ENCODE measurements at places on chromosomes 13 and 19.

DNA sequence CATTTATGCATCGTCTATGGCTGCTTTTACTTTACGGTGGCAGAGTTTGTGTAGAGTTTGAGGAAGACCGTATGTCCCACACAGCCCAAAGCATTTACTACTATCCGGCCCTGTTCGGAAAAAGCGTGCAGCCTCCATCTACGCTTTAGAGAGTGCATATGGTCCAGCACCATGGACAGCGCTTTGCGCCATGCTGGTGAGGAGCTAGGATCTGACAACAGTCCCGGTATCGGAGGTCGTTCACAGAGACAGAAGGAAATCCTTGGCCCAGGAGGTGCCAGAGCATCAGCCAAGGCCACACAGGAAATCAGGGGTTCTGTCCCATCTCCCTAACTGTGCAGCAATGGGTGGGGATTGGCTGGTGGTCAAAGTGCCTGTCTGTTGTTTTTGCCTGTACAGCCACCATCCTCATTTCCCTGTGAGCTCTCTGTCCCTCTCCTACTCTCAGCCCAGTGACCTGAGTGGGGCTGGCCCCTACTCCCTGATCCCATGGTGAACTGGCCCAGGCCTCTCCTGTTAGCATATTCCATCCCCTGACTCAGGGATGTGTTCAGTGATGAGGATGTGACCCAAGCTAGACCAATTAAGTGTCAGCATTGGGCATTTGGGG is 16.2 kb upstream of the PRODH2 start:
- DNase-seq: peak; percentile 14

DNA sequence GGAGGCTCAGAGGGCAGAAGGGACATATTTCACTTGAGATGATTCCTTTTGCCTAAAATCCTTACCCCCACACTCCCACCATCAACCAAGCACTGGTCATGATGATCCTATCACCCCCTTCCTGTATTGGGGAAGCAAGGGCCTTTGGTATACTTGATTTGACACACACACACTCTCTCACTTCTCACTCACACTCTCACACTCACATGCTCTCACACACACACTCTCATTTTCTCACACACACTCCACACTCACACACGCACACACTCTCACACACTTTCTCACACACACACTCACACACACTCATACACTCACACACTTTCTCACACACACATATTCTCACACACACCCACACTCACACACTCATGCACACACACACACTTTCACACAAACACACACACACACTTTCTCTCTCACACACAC is 8.6 kb downstream of the RGCC start:
- DNase-seq: no peak

DNA sequence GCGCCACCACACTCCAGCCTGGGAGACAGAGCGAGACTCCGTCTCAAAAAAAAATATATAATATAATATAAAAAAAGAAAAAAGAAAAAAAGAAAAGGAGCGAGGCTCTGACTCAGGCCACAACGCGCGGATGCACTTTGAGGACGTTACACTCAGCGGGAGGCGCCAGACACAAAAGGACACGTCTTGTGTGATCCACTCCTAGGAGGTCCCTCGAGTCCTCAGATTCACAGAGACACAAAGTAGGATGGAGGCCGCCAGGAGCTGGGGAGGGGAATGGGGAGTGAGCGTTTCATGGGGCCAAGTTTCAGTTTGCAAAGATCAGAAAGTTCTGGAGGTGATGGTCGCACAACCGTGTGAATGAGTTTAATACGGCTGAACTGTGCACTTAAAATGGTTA is 8.5 kb upstream of the ABHD17A start:
- no peak for DNase-seq

DNA sequence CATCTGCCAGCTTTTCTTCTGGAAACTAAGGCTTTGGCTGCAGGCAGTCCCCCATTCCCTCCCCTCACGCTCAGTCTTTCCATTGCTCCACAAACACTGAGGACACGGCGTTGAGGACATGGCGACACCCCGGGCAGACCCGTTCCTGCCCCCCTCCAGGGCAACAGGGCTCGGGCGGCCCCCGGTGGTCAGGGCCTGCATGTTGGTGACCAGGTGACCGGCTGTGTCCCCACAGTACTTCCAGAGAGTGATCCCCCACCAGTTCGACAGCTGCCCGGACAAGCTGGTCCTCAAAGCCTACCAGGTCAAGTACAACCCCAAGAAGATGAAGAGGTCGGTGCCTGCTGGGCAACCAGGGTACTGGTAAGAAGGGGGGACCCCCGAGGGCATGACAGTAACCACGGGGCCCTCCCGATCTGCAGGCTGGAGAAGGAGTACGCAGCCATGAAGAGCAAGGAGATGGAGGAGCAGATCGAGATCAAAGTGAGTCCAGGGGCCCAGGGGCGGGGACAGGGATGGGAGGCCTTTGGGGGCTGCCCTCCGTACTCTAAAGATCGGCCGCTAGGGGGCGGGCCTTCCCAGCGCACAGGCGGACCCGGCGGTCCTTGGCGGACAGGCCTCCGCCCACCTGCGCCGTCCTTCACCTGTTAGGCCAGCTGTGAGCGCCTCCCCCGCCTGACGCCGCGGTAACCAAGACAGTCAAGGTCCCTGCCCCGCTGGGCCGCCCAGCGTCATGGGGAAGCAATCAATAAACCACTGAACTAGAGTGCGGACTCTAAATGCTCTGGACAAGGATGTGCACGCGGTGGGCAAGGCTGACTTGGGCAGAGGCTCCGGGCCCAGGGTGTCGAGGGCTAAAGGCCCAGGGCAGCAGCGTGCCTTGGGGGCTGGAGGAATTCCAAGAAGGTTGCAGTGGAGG is 21.1 kb downstream of the PRR36 start:
- peak; percentile 47 for DNase-seq

- no peak for DNase-seq
These were observed 4.4 kb downstream of the TEKTIP1 start for GRCh38 chr19:3543150-3544057.

DNA sequence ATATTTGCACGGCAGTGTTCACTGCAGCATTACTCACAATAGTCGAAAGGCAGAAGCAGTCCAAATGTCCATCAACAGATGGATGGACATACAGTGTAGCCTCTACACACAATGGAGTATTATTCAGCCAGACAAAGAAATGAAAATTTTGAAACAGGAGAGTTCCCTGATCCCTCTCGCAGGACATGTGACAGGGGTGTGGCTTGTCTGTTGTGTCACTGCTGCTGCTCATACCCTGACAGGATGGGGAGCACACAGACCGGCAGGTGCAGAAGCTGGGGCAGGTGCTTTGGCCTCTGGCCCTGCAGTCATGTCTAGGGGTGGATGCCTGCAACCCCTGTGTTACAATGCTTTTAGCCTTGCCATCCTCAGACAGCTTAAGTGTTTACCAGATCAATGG is 204.3 kb downstream of the EFNB2 start:
- DNase-seq: no peak

GRCh38 chr19:18606281-18607225 is at the start of gene CRLF1:
TSS of gene CRLF1 (minus strand) at chr19:18606799. CDS start at chr19:18606656, 143 bp downstream.
- DNase-seq: no peak

DNA sequence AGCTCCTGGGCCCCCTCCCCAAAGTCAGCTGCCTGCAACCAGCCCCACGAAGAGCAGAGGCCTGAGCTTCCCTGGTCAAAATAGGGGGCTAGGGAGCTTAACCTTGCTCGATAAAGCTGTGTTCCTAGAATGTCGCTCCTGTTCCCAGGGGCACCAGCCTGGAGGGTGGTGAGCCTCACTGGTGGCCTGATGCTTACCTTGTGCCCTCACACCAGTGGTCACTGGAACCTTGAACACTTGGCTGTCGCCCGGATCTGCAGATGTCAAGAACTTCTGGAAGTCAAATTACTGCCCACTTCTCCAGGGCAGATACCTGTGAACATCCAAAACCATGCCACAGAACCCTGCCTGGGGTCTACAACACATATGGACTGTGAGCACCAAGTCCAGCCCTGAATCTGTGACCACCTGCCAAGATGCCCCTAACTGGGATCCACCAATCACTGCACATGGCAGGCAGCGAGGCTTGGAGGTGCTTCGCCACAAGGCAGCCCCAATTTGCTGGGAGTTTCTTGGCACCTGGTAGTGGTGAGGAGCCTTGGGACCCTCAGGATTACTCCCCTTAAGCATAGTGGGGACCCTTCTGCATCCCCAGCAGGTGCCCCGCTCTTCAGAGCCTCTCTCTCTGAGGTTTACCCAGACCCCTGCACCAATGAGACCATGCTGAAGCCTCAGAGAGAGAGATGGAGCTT is 4.7 kb upstream of the CEACAM5 start:
- DNase-seq: no peak

DNA sequence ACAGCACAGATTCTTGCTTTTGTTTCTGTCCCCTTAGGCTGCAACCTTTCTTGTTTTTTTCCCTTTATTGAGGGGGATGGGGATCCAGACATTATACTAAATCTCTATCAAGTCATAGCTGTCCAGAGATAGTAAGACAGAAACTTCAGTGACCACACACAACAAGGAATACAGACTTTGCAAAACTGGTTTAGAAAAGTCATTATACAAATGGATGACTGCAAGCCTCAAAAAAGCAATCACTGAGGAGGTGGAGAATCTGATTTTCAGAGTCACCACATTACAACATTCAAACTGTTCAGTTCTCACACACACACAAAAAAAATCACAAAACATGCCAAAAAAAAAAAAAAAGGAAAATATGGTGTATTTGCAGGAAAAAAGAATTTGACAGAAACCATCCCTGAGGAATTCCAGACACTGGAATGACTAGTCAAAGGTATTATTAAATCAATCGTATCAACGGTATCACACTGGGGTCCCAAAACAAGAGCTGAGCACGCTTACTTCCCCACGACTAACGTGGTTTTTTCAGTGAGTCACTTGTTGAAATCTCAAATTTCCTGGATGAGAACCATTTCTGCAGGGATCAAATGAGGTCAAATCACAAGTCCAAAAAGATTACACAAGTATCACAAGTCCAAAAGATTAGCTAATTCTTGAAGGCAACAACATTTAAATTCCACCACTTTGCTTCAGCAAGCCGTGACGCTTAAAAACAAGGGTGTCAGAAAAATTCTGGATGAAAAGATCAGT is 41.2 kb downstream of the USP12 start:
- DNase-seq: no peak

DNA sequence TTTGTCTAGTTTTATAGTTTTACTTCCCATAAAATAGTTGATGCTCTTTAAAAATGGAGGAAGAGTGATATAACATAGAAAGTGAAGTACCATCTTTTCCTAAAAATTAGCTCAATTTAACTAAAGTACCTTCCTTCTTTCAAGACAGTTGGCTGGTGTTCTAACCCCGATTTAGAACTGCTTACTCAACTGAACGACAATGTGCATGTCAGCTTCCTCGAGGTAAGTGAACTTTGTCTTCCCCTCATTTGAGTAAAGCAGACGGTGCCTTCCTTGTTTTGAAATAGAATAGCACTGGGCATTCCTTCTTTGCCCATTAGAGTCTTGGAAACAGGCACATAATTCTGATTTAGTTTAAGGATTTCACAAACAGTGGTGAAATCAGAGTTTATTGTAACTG is 1519.2 kb downstream of the EFNB2 start:
- no peak for DNase-seq

- DNase-seq: no peak
These were observed 520.1 kb downstream of the SUCLA2 start for GRCh38 chr13:47480951-47481350.

DNA sequence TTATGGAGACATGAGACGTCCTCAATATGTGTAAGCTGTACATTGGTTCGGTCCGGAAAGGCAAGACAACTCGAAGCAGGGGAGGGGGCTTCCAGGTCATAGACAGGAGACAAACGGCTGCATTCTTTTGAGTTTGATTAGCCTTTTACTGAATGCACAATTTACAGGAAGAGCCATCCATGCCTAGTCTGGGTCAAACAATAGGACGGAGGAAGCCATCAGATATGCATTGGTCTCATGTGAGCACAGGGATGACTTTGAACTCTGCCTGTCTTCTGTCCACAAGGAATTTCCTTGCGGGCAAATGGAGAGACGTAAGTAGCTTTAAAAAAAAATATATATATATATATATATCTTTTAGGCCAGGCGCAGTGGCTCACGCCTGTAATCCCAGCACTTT is 1.9 kb upstream of the CCNP start:
- DNase-seq: no peak

GRCh38 chr19:9705836-9706235 is 30.9 kb upstream of the ZNF562 start:
- DNase-seq: no peak

GRCh38 chr13:33146843-33147611 is 130.8 kb downstream of the KL start:
- no peak for DNase-seq

All from stimulated activated CD8-positive, alpha-beta memory T cell treated with anti-CD3 and anti-CD28 coated beads, Interleukin-15, amount 100 ng/mL, for 1 hour (primary cell).